ENCODE measurements at places on chromosomes 7 and 10. TPM values are rescaled to one million over a fixed set of nuclear protein-coding genes. Genes with fewer than 3 reads are reported as not detected.
A peak's percentile ranks its signal among the peaks of the same experiment; 100 is the strongest.

Gene EVX1
- polyA plus RNA-seq, result not detected

GRCh38 chr10:129416956-129417765, 49.9 kb upstream of the MGMT start:
- H3K27ac ChIP-seq, result no peak overlapping the region
- no peak for DNase-seq
- H3K4me3 ChIP-seq, result no peak overlapping the region
- no peaks in the 10 kb centered on the region for H3K36me3 ChIP-seq
- no peaks in the 10 kb centered on the region for H3K4me1 ChIP-seq

DNA sequence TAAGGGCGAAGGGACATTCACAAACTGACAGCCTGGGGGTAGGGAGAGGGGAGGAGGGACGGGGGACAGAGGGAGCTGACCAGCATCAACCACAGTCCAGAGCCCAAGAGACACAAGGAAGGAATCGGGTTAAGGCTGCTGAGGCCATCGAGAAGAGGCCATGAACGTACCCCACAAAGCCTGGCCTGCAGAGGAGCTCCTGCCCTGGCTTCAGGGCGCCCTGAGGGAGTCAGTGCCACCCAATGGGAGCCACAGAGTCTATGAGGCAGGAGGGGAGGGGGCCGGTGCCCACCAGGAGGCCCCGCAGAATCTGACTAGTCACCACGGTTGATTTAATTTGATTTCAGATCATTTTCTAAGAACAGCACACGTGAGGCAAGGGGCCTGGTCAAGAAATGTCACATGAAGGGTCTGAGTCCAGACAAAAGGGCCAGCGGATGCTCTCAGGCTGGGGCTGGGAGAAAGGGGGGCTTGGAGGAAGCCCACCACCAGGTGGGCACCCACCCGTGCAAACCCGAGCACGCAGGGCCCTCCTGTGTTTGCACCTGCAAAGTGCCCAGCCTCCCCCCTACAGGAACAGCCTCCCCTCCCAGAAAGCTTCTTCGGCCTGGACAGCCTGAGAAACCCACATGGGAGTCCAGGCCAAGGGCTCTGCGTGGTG, 40.4 kb downstream of the CAMK2B start:
- H3K27me3 ChIP-seq, result no peaks in the 10 kb centered on the region
- DNase-seq, result peak; percentile 61
- no peaks in the 10 kb centered on the region for H3K4me1 ChIP-seq
- no peak overlapping the region for H3K27ac ChIP-seq
- no peak overlapping the region for H3K4me3 ChIP-seq
- no peaks in the 10 kb centered on the region for H3K36me3 ChIP-seq

Gene C10orf71
- polyA plus RNA-seq, result not detected

DNA sequence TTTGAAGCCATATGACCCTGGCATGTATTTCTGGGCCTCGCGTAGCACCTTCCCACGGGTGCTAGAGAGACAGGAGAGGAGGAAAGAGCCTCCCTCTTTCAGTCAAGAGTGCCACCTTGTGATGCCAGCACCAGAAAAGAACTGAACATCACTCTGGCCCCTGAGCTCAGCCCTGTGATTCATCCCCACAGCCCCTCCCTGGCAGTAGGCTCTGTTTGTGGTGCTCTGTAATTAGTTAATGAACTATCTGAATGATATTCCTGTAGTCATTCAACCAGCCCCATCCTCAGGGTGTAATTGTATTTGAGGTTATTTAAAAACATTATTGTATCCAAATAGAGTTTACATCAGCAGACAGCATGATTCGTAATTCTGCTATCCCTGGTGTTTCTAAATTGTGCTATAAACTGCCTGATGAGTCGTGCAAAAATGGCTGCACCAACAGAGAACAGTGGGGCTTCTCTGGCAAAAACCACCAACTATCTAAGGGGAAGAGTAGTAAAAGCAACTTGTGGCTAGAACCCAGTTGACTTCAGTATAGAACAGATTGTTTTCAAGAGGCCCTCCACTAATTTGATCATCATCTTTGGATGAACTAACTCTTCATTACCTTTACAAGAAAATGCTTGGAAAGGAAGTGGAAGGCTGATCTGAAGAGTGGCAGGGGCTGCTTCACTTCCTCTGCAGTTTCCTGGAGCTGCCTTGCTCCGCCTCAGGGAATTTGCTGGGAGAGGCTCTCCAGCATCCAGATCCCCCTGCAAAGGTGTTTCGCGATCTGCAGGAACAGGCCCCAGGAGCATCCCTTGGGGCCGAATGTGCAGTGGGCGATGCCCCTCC, 23.7 kb upstream of the TIAL1 start:
- H3K4me3 ChIP-seq, result no peak overlapping the region
- H3K36me3 ChIP-seq, result no peaks in the 10 kb centered on the region
- no peaks in the 10 kb centered on the region for H3K4me1 ChIP-seq
- no peaks in the 10 kb centered on the region for H3K27me3 ChIP-seq

DNA sequence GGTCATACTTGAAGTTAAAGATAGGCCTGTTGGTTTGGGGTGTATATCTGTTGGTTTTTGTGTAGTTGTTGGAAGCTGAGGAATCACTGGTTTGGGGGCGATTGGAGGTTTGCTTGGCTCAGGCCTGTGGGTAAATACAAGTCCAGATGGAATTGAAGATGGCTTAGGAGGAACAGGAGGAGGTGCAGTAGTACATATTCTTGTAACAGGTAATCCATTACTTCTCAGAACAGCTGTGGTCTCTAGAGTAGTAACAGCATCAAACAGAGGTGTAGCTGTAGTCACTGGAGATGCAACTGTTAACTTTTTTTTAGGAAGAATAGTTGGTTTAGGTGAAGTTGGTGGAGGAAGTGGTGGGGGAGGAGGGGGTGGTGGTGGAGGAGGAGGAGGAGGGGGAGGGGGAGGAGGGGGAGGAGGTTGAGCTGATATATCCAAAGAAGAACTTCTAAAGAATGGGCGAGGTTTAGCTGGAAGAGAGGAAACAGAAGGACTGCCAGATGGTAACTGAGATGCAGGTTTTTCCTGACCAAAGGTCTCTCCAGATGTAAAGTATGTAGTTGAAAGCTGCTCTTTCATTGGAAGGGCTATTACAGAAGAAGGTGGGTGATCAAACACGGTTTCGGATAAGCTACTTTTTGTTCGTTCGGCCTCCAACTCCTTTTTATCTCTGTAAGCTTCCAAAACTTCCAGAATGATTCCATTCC, 209.2 kb downstream of the PCLO start:
- H3K4me3 ChIP-seq, result no peak overlapping the region
- H3K27me3 ChIP-seq, result no peaks in the 10 kb centered on the region
- no peak for DNase-seq
- H3K4me1 ChIP-seq, result no peaks in the 10 kb centered on the region
- H3K27ac ChIP-seq, result no peak overlapping the region

DNA sequence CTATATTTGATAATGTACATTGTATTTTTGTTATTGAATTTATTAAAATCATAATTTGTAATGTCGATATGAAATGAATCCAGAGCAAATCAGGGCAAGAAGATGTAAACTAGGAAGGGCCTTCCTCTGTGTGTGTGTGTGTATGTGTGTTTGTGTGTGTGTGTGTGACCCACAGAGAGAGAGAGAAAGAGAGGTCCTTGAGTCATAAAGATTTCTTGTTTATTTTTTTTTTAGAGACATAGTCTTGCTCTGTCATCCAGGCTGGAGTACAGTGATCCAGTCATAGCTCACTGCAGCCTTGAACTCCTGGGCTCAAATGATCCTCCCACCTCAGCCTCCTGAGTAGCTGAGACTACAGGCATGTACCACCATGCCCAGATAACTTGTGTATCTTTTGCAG, 50.7 kb downstream of the INPP5F start:
- no peaks in the 10 kb centered on the region for H3K36me3 ChIP-seq
- no peak overlapping the region for H3K27ac ChIP-seq
- H3K27me3 ChIP-seq, result no peaks in the 10 kb centered on the region
- DNase-seq, result no peak
- no peaks in the 10 kb centered on the region for H3K4me1 ChIP-seq

- H3K27ac ChIP-seq, result no peak overlapping the region
- no peaks in the 10 kb centered on the region for H3K36me3 ChIP-seq
- no peaks in the 10 kb centered on the region for H3K27me3 ChIP-seq
- H3K4me3 ChIP-seq, result no peak overlapping the region
- no peaks in the 10 kb centered on the region for H3K4me1 ChIP-seq
Observed at GRCh38 chr7:34338961-34339526, 319.0 kb upstream of the NPSR1 start.

GRCh38 chr7:26691886-26692285, 172.5 kb downstream of the SKAP2 start:
- no peak for DNase-seq
- no peaks in the 10 kb centered on the region for H3K27me3 ChIP-seq
- H3K27ac ChIP-seq, result no peak overlapping the region
- no peaks in the 10 kb centered on the region for H3K4me1 ChIP-seq

Gene TCERG1L
- not detected for polyA plus RNA-seq

DNA sequence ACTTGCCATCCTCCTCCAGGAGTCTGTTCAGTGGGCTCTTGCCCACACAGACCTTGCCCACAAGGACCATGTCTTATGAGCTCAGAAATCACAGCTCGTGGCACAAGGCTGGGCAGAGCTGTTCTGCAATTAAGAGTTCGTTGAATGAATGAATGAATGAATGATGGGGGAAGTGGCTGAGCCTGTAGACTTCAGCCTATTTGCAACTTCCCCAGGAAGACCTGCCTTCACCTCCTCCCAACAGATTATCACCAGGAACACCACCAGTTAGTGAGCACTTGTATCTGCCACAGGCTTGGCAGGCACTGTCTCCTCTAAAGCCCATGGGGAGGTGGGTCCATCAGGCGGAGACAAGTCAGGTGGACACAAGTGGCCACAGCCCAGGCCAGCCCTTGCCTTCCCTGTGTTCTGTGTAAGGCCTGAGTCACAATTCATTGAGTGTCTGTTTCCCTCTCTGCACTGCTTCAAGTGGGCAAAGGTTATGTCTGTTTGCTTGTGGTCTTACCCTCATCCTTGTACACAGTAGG, 1.8 kb upstream of the FGF8 start:
- no peak overlapping the region for H3K27ac ChIP-seq
- H3K4me3 ChIP-seq, result no peak overlapping the region
- no peak for DNase-seq
- H3K4me1 ChIP-seq, result no peaks in the 10 kb centered on the region

DNA sequence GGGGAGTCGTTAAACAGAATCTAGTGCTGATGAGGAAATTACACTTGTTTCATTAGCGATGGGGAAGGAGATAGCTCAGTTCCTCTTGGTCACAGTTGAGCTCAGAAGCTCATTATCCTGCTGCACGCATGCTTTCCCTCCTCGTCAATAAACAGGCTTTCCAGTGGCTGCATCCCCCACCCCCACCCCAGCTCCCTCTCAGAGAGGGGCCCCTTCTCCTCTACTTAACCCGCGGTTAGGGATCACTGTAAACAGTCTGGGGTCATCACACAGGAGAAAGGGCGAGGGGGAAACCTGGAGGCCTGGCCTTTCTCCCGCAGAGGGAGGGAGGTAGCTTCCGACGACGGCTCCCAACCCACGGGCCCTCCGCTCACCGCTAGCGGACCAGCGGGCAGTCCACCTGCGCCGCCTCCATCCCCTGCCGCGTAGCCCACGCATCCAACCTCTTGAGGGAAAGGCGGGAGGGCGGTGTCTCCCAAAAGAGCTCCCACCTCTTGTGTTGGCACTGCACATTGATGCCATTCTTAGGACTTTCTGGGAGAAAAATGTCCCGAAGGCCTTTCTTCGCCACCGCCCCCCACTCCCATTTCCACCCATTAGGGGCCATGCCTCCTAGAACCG, 80.8 kb downstream of the PAX2 start:
- no peak for DNase-seq
- no peak overlapping the region for H3K4me3 ChIP-seq
- no peaks in the 10 kb centered on the region for H3K4me1 ChIP-seq

- H3K4me1 ChIP-seq, result no peaks in the 10 kb centered on the region
- no peaks in the 10 kb centered on the region for H3K36me3 ChIP-seq
- no peak for DNase-seq
- H3K27me3 ChIP-seq, result no peaks in the 10 kb centered on the region
- H3K27ac ChIP-seq, result no peak overlapping the region
- no peak overlapping the region for H3K4me3 ChIP-seq
Observed at GRCh38 chr7:151378496-151379192, 31.2 kb downstream of the WDR86 start.

DNA sequence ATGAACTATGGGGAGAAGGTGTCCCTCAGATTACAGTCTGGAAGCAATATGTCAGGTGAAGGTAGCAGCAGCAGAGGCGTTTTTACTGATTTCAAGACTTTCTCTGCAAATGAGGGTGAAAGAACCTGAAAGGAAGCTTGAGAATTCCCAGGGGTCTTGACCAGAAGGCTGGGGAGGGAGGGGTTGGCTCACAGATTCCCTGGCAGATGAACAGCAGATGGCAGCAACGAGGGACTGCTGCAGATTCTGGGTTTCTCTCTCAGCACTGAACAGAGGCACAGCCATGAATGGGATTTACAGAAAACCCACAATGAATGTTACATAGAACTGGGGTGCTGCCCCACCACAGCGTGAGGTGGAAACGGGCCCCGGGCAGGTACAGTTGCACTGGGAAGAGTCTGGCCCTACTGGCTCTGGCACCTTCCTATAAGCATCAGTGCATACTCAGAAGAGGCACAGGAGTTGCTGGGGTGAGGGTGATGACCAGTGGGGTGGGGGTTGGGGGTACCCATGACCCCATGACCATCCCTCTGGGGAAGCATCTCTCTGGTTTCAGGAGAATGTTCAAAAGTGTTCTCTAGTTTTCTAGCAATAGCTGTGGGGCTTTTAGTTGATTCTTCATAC, 317.8 kb downstream of the SH2D4B start:
- no peak overlapping the region for H3K4me3 ChIP-seq
- H3K4me1 ChIP-seq, result no peaks in the 10 kb centered on the region
- no peaks in the 10 kb centered on the region for H3K27me3 ChIP-seq
- no peaks in the 10 kb centered on the region for H3K36me3 ChIP-seq
- H3K27ac ChIP-seq, result no peak overlapping the region

- H3K4me3 ChIP-seq, result no peak overlapping the region
- no peak for DNase-seq
- H3K27ac ChIP-seq, result no peak overlapping the region
- H3K4me1 ChIP-seq, result no peaks in the 10 kb centered on the region
Observed at GRCh38 chr10:117900280-117900679, 146.5 kb downstream of the RAB11FIP2 start.

Gene CUZD1
- 3.3 TPM for polyA plus RNA-seq

- H3K4me3 ChIP-seq, result no peak overlapping the region
- H3K27me3 ChIP-seq, result no peaks in the 10 kb centered on the region
- no peak for DNase-seq
- no peaks in the 10 kb centered on the region for H3K4me1 ChIP-seq
Observed at GRCh38 chr7:64628721-64629120, 37.2 kb upstream of the ZNF107 start.

DNA sequence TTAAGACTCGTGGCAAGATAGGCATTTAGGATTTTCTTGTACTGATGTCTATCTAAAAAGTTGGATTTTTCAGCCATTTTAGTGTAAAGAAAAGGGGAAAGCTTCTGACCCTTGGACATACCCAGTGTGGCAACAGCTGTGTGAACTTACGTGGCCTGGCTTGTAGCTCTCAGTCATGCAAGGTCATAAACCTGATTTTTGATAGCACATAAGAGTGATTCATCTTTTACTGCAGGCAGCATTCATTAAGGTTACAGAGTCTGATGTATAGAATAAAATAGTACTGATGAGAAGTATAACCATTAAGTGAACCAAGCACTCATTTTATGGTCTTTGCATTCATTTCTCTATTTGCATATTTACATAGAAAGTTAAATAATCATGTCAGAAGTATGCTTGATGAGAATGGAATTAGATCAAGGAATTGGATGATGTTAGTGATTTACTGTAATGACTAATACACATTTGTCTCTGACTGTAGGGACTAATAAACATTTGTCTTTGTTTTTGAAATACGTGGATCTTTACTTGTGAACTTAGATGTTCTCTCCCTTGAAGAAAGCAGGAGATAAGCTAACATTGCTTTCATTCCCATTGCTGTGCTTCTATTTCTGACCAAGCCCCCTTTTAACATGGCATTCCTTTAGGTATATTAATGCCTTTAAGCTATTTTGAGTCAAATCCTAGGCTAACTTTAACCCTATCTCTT, 88.2 kb downstream of the GSDME start:
- DNase-seq, result no peak
- H3K4me1 ChIP-seq, result no peaks in the 10 kb centered on the region
- no peaks in the 10 kb centered on the region for H3K27me3 ChIP-seq
- H3K4me3 ChIP-seq, result no peak overlapping the region
- no peak overlapping the region for H3K27ac ChIP-seq
- H3K36me3 ChIP-seq, result no peaks in the 10 kb centered on the region

Measured in aorta (tissue), 5 donors.